ENCODE measurements at places on chromosomes 7 and 10.

GRCh38 chr10:79446758-79447084 is 1.3 kb upstream of the ZCCHC24 start:
- DNase-seq, result no peak

- no peak for DNase-seq
Observed at GRCh38 chr10:127429601-127430312, 119.4 kb upstream of the NPS start.

- DNase-seq, result no peak
Observed at GRCh38 chr10:92387289-92387940, 96.4 kb downstream of the MARCHF5 start.

GRCh38 chr10:72009425-72010081 is 45.4 kb downstream of the CHST3 start:
- no peak for DNase-seq

- DNase-seq, result no peak
Observed at GRCh38 chr10:22846294-22846693, 81.6 kb upstream of the ARMC3 start.

DNA sequence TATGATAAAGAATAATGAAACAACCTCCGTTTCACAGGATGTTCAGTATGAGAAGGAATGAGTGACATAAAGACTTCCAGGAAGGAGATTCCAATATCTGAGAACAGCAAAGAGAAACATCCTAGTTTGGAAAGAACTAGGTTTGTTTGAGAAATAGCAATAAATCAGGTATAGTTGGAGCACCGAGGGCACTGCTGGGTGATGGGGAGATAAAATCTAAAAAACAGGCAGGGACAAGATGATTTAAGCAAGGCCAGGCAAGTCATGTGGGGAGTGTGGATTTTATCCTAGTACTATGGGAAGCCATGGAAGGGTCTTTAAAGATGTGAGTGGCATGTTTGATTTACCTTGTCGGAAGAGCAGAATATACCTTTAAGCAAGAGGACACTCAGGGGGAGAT is 169.7 kb downstream of the SPAG6 start:
- no peak for DNase-seq

GRCh38 chr7:70384024-70384423 is 747.9 kb upstream of the GALNT17 start:
- DNase-seq, result no peak

DNA sequence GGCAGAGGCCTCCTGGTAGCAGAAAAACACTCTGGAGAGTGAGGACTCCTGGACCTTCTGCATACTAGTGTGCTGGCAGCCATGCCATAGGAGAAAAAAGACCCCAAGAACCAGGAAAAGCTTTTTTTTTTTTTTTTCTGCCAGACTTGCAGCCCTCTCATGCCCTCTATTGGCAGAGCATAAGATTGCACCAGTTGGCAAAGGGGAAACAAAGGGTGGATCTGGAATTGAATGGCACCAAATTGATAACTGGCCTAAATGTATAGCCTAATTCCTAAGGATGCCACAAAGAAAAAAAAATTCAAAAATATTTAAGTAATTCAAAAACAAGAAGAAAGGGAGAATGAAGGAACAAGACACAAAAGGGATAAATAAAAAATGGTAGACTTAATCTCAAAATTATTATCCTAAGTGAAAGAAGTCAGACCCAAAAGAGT is 112.5 kb upstream of the GHITM start:
- DNase-seq, result no peak

DNA sequence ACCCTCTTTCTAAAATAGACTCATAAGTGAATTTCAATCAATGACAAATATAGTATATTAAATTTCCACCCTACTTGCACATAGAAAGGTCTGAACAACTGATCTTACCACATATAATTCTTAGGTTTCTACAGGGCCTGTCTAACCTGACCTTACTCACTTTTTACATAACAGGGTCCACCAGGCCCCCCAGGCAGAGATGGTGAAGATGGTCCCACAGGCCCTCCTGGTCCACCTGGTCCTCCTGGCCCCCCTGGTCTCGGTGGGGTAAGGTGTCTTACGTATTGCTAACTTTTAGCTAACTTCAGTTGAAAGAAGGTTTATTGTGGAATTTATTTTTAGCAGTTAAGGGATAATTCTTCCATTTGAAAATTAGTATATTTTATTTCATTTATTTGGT is 5.3 kb downstream of the COL1A2 start:
- no peak for DNase-seq

- no peak for DNase-seq
Observed at GRCh38 chr7:93298671-93299070, 66.5 kb downstream of the VPS50 start.

DNA sequence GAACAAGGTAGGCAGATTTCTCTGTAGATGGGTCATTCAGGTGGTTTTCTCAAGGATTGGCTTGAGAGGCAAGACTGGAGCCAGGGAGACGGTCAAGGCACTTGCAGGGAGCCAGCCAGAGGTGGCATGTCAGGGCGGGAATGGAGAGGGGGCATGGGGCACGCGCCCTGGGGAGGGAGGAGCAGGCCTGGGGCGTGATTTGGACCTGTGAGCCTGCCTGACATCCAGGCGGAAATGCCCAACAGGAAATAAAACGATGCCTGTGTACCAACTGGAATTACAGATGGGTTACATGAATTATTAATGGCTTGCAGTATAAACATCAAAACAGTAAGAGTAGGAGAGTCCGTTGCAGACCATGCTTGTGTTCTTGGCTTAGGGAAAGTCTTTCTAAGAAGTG is 8.6 kb upstream of the SUN1 start:
- no peak for DNase-seq

DNA sequence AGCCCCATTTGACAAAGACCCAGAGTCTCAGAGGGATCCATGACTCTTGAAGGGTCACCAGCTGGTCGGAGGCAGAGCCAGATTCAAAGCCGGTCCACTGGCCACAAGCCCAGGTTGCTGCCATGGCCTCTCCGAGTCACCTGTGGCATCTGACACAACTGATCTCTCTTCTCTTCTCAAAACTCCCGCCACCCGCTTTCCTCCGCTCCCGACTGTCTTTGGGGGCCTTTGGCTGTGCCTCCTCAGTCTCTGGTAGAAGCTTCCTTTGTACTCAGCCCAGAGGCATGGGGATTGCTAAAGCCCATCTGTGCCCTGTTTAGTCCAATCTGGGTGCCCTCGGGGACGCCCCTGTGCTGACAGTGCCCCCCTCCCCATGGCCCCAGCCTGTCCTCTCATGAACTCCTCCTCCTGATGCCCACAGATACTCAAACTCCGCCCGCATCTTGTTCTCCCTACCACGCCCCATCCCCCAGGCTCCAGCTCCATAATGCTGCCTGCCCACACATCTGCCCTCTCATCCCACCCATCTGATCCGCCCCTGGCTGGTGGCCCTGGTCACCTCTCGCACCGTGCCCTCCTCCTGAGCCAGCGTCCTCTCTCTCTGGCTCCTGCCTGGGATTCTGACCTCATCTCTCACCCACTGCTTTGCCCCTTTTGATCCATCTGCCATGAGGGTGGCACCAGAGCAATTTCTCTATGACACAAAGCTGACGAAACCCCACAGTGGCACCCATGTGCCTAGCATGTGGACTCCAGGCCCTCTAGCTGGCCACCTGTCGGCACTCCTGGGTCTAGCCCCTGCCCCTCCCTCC is 150.6 kb downstream of the SLIT1 start:
- no peak for DNase-seq

DNA sequence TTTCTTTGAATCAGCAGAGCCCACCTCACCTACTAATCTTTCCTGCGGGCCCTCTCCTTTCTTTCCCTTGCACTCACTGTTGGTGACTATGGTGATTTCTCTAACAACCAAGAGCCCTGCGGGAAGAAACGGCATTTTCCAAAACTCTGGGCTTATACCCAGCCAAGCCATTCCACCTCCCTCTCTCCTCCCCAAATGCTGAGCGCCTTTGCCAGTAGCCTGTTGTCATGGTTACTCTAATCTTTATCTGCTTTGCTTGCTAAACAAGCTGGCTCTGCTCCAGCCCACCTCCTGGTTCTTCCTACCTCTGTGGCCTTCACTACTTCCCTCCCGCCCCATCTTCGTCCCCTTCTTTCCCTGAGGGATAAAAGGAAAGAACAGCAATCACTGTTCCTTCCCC is 86.7 kb downstream of the DGKI start:
- DNase-seq, result no peak

DNA sequence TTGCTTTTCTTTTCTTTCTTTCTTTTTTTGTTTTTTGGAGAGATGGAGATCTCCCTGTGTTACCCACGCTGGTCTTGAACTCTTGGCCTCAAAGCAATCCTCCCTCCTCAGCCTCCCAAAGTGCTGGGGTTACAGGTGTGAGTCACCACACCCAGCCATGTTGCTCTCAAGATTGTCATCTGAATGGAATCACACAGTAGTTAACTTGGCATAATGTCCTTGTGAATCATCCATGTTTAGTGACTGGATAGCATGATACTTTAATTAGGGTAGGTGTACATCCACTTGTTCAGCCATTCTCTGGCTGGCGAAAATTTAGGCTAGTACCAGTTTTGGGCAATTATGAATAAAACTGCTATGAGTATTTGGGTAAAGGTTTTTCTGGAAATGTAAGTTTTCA is 15.4 kb upstream of the GRB10 start:
- no peak for DNase-seq

- DNase-seq, result no peak
Observed at GRCh38 chr7:2691011-2691707, 3.2 kb downstream of the AMZ1 start.

DNA sequence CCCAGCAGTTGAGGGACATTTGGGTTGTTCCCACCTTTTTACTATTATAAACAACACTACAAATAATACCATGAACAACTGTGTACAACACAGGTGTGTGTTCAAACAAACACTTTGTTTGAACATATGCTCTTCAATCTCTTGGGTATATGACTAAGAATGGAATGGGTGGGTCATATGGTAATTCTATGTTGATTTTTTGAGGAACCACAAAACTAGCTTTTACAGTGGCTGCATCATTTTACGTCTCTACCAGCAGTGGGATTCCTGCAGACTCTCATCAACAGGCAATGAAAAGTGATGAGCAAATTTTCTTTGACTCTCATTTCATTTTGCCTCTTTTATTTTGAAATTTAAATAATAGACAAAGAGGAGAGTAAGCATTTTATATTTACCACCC is 116.9 kb upstream of the KLF14 start:
- no peak for DNase-seq

GRCh38 chr7:143958781-143959180 is 4.1 kb downstream of the OR2F1 start:
- DNase-seq, result no peak

DNA sequence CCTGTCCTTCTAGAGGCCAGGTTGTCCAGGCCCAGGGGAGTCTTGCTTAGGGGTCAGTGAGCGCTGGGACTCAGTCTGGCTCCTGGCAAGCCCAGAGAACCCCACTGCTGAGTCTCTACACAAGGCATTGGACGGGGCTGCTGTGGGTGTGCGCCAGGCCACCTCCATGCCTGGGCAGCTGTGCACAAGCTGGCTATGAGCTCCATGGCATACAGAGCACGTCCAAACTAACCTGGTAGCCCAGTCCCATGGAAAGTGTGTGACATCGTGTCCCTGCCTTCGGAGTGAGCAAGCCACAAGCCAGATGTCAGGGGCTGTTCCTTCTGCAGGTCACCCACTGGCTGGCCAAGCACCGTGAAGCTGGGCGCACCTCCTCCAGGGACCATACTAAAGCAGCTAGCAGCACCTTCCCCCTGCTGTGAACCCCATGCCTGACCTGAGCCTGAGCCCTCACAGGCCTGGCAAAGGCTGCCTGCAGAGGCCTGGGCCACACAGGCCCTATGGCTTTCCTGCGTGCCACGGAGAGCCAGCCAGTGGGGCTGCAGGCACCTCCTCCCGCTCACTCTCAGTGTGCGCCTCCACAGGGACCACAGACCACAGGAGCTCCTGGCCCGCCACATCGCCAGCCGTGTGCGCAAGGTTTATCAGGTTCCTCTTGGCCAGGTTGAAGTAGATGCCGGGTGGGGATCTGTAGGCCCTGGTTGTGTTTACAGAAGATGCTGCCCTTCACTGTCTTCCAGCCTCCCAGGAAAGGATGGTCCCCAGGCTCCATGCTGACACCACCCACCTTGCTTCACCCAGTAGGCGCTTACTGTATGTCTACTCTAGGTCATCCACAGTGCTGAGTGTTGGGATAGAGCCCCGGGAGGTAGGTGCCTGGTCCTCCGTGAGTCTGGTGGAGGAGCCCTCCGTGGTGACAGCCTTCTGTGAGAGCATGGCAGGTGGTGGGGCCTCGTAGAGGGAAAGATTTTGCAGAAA is 219.7 kb downstream of the EBF3 start:
- DNase-seq, result no peak

DNA sequence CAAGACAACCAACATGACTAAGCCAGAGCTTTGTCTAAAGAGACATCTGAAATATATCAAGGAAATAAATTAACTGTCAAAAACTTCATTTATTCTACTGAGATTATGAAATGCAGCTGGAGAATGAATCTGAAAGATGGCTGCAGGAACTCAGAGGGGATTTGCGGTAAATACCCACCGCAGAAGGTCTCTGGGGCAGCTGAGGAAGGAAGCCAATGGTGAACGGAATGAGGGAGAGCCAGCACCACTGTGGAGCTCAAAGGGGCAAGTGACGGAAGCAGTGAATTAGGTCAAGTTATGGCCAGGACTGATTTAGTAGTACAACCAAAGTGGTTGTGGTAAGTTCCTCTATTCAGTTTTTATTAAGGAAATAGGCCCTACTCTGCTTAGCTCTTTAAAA is 215.3 kb upstream of the GLI3 start:
- no peak for DNase-seq

- no peak for DNase-seq
Observed at GRCh38 chr7:40597517-40597916, 462.7 kb downstream of the SUGCT start.

DNA sequence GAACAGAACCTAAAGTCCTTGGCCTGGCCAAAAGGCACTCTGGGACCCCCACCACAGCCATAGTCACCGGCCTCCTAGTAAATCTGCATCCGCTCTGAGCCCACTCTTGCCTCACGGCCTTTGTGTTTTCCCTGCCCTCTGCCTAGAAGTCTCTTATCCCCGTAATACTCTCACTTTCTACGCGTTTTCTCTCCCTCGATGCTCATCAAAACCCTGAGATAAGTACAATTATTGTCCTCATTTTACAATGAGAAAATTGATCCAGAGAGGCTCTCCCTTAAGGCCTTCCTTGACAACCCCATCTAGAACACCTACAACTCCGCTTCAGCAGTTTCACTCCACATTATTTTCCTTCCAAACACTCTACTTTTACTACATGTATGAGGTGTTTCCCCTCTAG is 1.5 kb upstream of the SFXN4 start:
- DNase-seq, result no peak

GRCh38 chr7:80186721-80187120 is 52.1 kb downstream of the GNAI1 start:
- DNase-seq, result no peak

DNA sequence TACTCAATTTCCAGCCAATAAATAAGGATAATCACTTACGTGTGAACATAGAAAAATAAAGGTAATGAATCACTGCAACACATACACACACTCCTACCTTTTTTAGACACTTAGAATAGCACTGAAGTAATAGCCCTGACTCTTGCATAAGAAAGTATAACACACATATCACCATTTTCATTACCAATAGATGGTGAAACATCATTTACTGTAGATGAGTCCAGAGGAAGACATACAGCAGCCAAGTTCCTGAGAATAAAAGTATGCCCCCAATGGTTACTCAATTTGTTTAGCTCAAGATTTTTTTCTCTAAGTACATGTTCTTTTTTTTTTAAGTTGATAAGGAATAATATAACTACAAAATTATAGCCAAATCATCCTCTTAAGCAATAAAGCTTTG is 316.3 kb downstream of the PARD3 start:
- DNase-seq, result no peak

- DNase-seq, result no peak
Observed at GRCh38 chr10:109450702-109451101, 472.6 kb downstream of the XPNPEP1 start.
